ENCODE measurements at places on chromosomes 7 and 10.

DNA sequence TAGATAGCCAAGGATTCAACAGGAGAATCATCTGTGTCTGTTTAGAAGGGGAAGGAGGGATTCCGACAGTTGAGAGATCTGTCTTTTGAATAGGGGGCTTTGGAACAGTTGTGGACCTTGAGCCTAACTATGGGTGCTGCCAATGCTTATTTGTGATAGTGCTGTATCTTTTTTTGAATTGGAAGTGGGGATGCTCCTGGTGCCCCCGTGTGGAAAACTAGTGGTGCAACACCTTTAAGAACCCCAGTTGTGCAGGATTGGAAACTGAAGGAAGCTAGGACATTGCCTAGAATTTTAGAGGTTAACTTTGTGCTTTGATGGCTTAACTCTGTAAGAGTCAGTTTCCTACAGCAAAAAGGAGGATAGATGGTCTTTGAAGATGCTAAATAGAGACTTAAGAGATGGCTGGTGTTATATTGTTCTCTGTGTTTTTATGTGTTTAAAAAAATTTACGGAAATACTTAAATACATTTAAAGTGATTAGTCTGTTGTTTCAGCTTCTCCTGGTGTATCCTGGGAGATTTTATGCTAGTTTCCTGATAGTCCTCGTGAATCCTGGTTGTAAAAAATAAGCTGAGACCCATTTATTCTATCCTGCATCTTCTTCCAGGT lies 69.3 kb downstream of the AP3M1 start:
- DNase-seq = peak; percentile 44

GRCh38 chr10:84365335-84365881 lies 37.0 kb downstream of the CCSER2 start:
- DNase-seq = no peak

DNA sequence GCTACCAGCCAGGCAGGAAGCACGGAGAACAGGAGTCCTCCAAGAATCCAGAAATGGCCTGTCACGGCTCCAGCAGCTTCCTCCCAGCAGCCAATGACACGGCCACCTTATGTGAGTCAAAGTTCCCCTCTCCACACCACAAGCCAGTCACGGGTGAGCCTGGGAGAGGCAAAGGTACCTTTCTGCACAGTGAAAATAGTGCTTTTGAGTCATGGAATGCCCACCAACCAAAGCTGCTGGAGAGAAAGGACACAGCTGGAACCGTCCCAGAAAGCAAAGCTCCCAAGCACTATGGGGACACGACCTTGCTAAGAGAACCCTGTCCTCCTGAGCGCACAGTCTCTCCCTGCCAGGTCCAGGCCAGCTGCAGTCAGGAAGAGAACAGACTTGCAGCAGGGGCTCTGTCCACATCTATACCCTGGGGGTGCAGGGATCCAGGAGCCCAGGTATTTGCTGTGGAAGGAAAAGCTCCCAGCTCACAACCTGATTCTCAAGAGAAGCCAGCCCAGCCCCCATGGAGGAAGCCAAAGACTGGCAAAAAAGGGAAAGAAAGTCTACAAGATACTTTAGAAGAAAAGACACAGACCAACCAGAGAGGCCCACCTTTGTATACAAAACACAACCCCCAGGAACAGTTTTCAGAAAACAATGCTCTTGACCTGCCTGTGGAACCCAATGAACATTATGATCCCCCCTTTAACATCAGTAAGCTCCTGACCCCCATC lies 24.4 kb downstream of the C10orf71 start:
- DNase-seq = no peak

- no peak for DNase-seq
These were observed 68.7 kb upstream of the SEC61G start for GRCh38 chr7:54827734-54828133.

DNA sequence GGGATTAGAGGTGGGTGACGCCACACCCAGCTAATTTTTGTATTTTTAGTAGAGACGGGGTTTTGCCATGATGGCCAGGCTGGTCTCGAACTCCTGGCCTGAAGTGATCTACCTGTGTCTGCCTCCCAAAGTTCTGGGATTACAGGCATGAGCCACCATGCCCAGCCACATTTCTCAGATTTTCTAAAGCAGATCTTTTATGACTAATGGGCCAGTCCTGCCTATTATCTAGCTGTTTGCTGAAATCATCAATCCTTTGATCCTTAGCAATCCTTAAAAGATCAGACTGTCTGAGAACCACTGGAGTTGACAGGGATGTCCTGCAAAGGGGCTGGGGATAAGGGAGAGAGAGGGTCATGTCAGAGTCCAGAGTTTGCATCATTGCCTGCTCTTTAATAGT lies 21.2 kb upstream of the ABCA13 start:
- DNase-seq = no peak

DNA sequence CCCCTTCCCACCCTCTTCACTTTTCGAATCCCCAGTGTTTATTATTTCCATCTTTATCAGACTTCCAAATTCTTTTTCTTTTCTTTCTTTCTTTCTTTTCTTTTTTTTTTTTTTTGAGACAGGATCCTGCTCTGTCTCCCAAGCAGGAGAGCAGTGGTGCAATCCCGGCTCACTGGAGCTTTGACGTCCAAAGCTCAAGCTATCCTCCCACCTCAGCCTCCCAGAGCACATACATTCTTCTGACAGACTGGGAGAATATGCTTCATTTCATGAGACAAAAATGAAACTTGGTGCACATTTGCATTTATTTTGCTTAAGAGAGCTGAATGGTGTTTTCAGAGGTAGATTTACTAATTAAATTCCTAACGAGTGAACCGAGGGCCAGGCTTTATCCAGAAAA lies 80.1 kb upstream of the FZD8 start:
- DNase-seq = no peak

DNA sequence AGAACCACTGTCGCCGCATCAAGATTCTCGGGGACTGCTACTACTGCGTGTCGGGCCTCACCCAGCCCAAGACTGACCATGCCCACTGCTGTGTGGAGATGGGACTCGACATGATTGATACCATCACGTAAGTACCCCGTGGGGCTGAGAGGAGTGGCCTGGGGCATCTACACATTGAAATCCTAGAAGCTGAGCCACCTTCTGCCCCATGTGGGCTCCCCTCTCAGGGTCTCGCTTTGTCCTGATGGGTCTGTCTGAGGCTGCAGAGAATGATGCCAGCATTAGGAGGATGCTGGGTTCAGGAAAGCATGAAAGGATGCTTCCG lies 74.5 kb downstream of the ADCY1 start:
- DNase-seq = no peak

DNA sequence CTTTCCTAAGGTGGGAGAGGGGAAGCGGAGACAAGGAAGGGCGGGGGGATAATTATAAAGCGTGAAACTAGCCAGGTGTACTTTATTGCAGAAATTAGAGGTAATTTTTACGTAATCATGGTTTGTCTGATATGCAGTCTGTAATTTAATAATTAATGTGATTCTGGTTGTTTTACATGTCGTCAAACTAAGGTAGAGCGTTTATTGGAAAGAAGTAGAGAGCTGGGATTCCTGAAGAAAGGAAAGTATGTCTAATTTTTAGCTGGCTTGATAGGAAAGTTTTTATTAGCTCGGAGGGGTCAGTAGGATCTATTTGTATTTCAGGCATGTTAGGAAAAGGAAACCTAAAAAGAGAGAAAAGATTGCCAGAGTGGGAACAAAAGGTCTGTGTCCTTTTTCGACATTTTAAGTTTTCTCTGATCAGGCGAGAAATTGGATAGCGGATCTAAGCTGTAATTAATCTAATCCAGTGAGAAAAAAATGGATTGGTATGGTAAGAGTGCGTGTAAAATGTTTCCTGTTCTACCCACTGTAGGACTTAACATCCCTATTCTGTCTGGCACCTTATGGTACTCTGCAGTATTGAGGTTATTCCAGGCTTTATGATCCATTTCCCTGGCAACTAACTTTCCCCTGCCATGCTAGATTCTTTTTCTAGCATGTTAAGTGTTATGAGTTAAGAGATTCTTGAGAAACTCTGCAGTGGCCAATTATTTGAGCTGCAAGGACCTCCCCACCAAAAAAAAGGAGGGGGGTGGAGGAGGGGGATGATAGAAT lies 1.4 kb downstream of the CELF2 start:
- DNase-seq = no peak

- DNase-seq = peak; percentile 81
These were observed 223.7 kb downstream of the LHFPL3 start for GRCh38 chr7:104552102-104552501.

DNA sequence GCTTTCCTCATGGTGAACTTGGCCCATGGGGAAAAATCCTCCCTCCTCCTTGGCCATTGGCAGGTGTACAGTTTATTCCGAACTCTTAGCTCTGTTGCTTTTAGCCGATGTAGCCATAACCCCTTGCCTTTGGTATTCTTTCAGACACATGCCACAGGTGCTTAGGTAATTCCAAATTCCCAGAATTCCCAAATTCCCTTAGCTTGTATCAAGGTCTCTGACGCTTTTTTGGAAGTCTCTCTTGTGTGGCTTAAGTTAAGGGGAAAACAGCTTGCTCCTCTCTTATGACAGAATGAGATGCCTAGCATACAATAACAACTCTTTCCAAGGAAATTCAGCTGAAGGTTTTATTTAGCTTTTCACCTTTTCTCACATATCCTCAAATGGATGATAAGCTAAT lies 68.0 kb downstream of the SUGCT start:
- no peak for DNase-seq

GRCh38 chr10:63206997-63207811 lies 74.1 kb downstream of the NRBF2 start:
- peak; percentile 14 for DNase-seq
